Posterior vena cava (tissue), 2 donors: ENCODE measurements at places on chromosomes 7 and 10. TPM values are rescaled to one million over a fixed set of nuclear protein-coding genes. Genes with fewer than 3 reads are reported as not detected.

The SPDYE11 gene
- total RNA-seq: not detected

The CARD11 gene
- 0.86 TPM for total RNA-seq

The NKX1-2 gene
- not detected for total RNA-seq

The CYP3A4 gene
- total RNA-seq: not detected

The ELMO1 gene
- total RNA-seq: 32.2 TPM

The CISD1 gene
- total RNA-seq: 47.5 TPM

The RPEL1 gene
- not detected for total RNA-seq

The TSPAN13 gene
- total RNA-seq: 8.5 TPM

The PIK3CG gene
- total RNA-seq: 4.7 TPM

The SLC13A4 gene
- total RNA-seq: not detected

The STX1A gene
- 3.4 TPM for total RNA-seq

The H2BK1 gene
- total RNA-seq: 1.1 TPM

The IQUB gene
- 0.97 TPM for total RNA-seq

The OR2A7 gene
- total RNA-seq: 1.9 TPM

The CALML5 gene
- total RNA-seq: not detected

The SLC29A4 gene
- total RNA-seq: 1.4 TPM

The TRPV5 gene
- not detected for total RNA-seq

The LYZL2 gene
- not detected for total RNA-seq

The TUBB8 gene
- total RNA-seq: not detected

The PILRA gene
- 5.9 TPM for total RNA-seq

The CH25H gene
- 2.3 TPM for total RNA-seq

The LIPJ gene
- 0.14 TPM for total RNA-seq

The FAM25A gene
- not detected for total RNA-seq

The PIP gene
- not detected for total RNA-seq
